Left renal pelvis (tissue), 4 donors: ENCODE measurements at places on chromosomes 11 and 22.

DNA sequence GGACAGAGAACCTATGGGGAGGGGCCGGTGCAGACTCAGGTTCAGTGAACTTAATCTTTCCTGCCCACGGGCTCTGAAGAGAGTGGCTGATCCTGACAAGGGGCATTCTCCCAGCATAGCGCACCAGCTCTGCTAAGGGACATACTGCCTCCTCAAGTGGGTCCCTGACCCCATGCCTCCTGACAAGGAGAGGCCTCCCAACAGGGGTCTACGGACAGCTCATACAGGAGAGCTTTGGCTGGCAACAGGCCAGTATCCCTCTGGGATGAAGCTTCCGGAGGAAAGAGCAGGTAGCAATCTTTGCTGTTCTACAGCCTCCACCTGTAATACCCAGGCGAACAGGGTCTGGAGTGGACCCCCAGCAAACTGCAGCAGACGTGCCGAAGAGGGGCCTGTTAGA lies 394.0 kb downstream of the LRRC4C start:
- DNase-seq = no peak

- no peak for DNase-seq
Observed at GRCh38 chr11:32885556-32885955, 7.1 kb upstream of the QSER1 start.

GRCh38 chr22:17138513-17138912 lies 17.4 kb upstream of the TMEM121B start:
- DNase-seq = no peak

- DNase-seq = no peak
Observed at GRCh38 chr22:16834971-16835370, 9.8 kb upstream of the XKR3 start.

- DNase-seq = no peak
Observed at GRCh38 chr11:6646071-6646470, 9.5 kb downstream of the DCHS1 start.

- peak; percentile 45 for DNase-seq
Observed at GRCh38 chr11:130369141-130369691, 54.5 kb upstream of the ZBTB44 start.

DNA sequence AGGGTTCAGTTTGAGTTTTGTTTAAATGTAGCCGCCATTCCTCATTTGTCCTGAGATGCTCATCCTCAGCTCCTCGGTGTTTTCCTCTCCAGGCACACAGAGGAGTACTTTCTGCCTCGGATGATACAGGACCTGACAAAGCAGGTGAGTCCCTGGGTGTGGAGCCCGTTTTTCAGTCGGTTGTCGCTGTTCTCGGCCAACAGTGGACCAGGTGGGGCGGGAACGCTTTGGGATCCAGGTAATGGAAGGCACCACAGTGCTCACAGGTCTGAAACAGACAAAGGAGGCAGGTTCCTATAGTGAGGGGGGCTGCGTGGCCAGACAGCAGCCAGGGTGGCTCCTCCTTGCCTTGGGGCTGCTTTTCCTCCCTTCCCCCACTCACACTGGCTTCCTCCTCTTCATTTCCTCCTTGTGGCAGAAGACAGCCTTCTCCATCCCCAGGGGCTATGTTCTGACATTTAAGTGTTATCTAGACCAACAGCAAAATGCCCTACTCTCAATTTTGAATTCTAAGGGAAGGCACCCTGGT lies 19.4 kb downstream of the NADSYN1 start:
- no peak for DNase-seq

DNA sequence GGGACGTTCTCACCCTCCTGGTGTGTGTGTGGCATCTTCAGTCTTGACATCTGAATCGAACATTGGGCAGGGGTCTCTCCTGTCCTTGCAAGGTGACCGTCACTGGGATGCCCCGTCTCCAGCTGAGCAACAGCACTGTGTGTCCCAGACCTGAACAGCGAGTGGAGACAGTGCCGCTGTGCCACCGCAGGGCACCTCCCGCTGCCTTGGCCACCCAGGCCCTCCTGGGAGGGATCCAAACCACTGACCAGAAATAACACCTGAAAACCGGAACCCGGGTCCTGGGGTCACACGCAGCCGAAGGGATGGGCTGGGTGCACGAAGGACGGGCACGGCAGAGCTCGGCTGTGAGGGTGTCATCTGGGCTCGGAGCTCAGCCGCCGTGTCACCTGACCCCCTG lies 102.2 kb downstream of the BRD1 start:
- no peak for DNase-seq

- DNase-seq = no peak
Observed at GRCh38 chr11:92329646-92330045, 105.0 kb downstream of the FAT3 start.

- no peak for DNase-seq
Observed at GRCh38 chr22:43439368-43440103, 27.7 kb downstream of the MPPED1 start.

GRCh38 chr11:73968356-73968966 lies 14.2 kb downstream of the UCP2 start:
- DNase-seq = no peak
